Muscle of back (tissue), 13 donors: ENCODE measurements at places on chromosomes 2 and 18. TPM values are rescaled to one million over a fixed set of nuclear protein-coding genes. Genes with fewer than 3 reads are reported as not detected.

DNA sequence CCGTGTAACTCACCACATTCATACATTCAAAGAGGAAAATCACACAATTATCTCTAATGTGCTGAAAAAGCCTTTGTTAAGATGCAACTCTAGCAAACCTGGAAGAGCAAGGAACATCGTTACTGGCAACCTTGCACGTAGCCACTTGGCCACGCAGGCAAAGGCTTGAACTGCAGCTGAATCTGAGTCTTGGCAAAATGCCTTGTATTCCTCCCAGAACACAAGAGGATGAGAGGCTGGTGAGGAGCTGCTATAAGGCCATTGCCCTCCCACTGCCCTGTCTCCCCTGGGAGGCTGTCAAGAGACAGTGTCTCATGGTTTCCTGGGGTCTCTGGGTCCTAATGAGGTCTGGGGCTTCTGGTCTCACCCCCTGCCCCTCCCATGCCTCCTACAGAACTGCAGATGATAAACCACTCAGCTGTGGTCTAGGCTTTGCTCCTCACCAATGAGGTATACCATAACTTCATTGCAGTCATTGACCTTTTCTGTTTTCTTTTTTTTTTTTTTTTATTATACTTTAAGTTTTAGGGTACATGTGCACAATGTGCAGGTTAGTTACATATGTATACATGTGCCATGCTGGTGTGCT lies 141.4 kb downstream of the SPP2 start:
- no peak for DNase-seq

DNA sequence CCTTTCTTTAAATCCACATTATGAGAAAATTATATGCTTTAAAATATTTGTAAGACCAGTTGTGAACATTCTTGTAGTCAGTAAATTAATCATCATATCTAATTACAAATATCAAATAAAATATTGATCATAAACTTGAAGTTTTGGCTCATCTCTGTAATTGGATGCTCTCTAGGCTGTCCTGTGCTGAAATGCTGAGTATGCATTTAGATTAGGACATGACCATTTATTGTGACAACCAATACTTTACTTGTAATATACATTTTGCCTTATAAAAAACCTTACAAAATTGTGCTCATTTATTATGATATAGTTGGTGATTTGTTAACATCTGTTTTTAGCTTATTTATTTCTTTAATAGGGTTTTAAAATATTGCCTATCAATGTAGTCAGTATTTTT lies 116.1 kb upstream of the DOCK10 start:
- DNase-seq: no peak

DNA sequence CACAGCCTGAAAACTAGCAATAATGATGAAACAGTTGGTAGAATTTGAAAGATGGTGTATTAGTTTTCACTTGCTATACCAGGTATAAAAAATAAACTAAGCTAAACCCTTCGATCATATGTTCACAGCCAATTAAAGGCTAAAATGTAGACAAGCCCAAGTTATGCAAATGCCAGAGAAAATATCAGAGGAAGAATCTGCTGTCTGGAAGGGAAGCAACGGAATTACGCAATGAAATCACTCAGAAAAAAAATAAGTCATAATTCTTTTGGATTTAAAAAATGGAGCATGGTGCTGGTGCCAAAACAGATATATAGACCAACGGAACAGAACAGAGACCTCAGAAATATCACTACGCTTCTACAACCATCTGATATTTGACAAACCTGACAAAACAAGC lies 108.3 kb downstream of the ARL4C start:
- no peak for DNase-seq

GRCh38 chr18:60191926-60192325 lies 180.6 kb downstream of the MC4R start:
- no peak for DNase-seq

- peak; percentile 29 for DNase-seq
These were observed 4.2 kb downstream of the TFPI start for GRCh38 chr2:187549951-187550555.

SLC20A1 gene
- polyA plus RNA-seq: 24.9 TPM

EGR4 gene
- polyA plus RNA-seq: 0.07 TPM
